Renal cortex interstitium (tissue), 15 donors: ENCODE measurements at places on chromosomes 1 and 21.

DNA sequence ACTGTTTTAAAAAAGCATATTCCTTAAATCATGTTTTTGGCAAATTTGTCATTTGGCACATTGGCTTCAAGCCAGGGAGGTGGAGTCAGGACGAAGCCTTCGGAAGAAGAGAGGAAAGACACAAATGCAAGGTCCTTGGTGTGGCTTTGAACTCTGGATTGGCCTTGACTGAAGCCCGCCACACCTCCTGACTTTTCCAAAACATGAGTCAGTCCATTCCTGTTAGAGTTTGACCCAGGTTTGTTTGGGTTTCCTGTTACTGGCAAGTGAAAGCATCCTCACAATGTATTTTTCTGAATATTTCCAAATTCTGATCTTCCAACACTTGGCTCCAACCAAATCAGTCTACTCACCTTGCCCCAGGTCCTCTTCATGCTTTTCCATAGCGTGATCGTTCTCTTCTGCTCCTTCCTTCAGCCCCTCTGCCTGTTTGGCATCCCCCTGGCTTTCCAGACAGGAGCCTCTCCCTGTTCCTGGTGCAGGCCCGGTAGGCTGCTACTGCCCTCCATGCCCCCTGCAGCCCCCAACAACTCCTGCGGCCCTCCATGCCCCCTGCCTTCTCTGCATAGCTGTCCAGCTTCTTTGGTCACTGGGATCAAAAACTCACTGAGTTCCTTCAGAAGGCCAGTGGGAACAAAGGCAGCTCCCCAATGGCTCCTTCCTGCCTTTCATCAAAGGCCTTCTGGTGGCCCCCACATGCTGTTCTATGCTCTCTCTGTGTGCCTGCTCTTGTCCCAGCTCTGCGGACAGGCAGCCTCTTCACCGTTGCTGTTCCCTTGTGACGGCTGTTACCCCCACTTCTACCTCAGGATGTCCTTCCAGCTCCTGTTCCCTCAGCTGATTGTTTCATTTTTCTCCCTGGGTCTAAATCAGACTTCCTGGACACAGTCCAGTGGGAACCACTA, 30.4 kb upstream of the SLC30A1 start:
- no peak for DNase-seq

GRCh38 chr1:26913754-26914619, at the start of gene NR0B2:
Gene NR0B2 (minus strand): TSS chr1:26913975. CDS start chr1:26913940, 35 bp downstream.
- no peak for DNase-seq

DNA sequence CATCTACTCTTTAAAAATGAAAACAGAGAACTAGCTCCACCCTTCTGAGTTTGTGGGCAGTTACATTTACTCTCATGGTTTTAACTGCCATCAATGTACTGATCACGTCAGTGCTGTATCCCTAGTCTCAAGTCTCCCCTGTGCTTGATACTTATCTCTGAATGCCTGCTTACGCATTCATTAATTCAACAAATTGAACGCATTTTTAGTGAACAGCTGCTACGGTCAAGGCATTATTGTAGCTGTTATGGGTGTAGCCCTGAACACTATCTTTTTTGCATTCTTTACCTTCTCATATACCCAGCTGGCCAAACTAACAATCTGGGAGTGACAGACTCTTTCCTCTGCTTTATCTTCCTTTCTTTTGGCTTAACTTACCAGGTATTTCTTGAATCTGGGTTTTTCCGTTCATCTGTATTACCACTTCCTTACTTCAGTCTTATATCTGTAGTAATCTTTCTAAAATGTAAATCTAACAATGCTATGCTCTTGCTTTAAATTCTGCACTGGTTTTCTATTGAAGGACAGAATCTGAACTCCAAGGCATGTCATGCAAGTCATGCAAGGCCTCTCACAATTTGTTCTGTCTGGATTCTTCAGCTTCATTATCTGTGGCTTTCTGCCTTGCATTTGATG, 33.3 kb downstream of the SMG7 start:
- no peak for DNase-seq

GRCh38 chr1:28436211-28436769, 66.8 kb downstream of the PHACTR4 start:
- no peak for DNase-seq

DNA sequence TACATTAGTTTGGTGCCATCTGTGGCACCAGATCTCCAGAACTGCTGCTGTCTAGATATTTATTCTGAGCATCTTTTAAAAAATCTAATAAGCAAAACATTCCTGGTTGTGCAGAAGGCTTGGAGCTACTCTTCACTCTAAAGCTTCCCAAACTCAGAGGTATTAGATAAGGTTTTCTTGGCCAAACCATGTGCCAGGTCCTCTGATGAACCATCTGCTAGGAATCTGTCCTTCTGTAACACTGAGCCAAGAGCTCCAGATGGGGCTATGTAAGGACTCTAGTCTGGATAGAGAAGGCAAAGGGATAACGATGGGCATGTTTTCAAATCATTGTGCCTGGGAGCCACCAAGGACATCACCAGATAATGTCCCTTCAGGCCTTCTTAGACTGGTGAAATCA, 410.6 kb downstream of the NTNG1 start:
- DNase-seq, result no peak

GRCh38 chr1:98515744-98516143, 145.8 kb upstream of the SNX7 start:
- DNase-seq, result no peak

DNA sequence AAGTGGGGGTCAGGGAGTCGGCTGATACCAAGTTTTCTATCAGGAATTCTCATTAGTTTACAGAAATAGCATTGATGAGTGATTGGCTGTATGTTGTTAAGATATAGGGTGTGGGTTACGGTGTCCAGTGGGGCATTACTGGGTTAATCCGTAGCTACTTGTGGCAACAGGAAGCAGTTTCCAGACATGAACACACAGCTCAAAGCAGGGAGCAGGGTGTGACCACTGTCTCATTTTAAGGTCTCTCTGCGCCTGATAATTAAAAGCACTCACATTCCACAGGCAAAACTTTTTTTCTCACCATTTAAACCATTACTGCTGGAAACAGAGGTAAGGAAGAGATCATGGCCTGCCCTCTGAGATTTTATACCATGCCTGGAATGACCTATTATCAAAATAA, 114.9 kb downstream of the SIK1 start:
- no peak for DNase-seq

DNA sequence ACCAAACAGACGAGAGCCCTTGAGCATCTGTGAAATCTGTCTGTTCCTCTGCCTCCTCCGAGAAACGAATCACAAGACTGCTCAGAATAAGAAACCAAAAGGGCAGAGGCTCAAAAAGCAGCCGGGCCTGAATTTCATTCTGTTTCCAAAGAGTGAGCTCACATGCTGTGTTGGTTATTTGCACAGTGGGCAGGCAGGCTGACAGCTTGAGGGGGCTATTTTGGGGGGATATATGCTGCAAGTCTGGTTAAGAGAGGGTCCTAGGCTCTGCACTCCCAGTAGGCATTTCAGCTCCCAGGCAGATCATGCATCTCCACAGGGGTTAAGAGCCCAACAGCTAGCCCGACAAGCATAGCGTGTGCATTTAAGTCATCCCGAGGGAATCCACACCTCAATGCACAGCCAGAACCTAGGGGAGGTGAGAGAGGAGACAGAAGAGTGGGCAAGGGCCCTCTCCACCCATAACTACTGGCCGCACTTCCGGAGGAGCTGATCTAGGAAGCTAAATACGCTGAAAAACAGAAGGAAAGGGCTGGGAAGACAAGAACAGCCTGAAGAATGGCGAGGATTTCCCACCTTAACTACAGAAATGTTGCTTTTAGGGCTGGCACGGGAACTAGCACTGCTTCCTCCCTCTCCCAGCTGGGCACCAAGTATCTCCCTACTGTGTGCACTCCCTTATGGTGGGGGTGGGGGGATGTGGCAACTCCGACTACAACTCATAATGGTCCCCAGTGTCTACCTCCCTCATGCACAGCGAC, 3.7 kb downstream of the PGBD5 start:
- DNase-seq, result no peak

DNA sequence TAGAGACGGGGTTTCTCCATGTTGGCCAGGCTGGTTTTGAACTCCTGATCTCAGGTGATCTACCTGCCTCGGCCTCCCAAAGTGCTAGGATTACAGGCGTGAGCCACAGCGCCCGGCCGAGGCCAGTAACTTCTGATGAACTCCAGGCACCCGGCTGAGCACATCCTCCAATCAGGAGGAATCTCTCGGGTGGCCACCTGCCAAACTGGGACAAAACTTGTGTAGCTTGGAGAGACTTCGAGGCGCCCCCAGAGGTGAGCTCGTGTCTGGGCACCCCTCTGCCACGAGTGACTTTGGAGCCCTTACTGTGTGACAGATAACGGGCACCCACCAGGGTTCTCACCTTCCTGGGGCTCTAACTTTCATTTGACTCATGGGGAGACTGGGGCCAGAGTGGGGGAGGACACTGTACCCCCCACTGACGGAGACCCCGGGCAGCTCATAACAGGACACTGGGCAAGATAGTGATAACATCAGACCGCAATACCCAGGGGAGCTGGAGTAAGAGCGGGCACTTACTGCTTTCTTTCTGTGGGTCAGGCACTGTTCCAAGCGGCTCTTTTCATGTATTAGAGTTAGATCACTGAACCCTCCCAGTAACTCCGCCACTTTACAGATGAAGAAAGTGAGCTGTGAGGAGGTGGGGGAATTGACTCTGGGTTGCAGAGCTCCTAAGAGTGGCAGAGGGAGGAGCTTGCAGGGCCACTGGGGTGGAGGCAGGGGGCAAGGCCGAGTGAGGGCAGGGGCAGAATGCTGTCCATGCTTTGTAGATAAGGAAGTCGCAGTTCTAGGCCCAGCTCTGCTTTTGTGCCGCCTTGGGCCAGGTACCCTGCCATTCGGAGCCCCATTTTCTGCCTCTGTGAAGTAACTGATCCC, 1.9 kb upstream of the PADI2 start:
- DNase-seq, result no peak

DNA sequence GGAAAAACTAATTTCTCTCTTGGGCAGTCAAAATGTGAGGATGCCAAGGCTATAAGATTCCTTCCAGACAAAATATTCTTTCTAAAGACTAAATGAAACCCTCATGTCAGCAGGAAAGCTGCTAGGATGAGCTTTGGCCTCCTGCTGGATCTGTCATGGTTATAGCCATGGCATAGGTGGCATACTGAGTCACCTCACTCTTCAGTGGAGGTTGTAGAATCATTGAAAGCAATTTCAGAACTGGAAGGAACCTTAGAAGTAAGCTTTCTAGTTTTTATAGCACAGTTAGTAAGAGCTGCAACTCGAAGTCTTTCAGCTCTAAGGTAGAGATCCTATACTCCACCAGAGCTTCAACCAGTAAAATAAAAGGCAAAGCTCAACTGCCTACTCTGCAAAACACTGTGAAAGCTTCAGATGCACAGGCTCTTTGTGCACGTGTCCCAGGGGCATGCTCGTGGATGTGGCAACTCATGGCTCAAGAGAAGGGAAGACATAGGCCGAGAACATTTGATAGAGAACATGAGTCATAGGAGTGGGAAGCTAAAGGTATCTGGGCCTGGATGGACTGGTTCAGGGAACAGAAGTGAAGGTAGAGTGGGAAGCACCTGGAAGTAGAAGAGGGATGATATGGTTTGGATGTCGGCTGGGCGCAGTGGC, 5.8 kb downstream of the AVPR1B start:
- DNase-seq, result no peak

DNA sequence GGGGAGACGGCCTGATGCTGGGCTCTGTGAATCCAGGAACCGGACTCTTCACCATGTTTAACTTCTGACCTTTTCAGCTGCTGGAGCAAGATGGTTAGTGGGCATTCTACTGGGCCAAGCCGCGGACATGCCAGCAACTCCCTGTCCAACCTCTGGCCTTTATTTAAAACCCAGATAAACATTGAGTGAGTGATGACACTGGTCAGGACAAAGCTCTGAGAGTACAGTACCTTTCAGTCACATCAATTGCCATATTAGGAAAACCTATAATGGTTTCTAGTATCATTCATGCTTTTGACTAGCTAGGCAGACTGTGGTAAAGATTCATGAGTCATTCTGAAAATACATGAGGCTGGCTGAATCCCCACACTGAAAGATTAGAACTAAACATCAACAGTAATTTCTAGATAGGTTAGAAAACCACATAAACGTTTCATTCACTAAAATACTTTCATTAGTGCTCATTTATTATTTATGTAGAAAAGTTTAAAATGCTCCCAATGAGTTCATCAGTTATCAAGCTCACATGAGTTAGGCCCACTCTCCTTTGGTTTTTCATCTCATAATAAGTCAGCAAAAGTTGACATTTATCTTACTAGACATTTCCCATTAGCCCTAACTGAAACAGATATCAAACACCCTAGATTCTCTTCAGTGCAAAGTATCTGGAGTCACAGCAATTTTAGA, 7.1 kb upstream of the ACTA1 start:
- no peak for DNase-seq

GRCh38 chr1:64769482-64769881, 24.6 kb downstream of the RAVER2 start:
- DNase-seq, result no peak

- DNase-seq, result no peak
These were observed 1.3 kb upstream of the FLVCR1 start for GRCh38 chr1:212856755-212857154.

GRCh38 chr21:30426731-30427130, 1.0 kb upstream of the KRTAP13-3 start:
- no peak for DNase-seq

GRCh38 chr1:15288173-15288926, 41.3 kb downstream of the FHAD1 start:
- no peak for DNase-seq

DNA sequence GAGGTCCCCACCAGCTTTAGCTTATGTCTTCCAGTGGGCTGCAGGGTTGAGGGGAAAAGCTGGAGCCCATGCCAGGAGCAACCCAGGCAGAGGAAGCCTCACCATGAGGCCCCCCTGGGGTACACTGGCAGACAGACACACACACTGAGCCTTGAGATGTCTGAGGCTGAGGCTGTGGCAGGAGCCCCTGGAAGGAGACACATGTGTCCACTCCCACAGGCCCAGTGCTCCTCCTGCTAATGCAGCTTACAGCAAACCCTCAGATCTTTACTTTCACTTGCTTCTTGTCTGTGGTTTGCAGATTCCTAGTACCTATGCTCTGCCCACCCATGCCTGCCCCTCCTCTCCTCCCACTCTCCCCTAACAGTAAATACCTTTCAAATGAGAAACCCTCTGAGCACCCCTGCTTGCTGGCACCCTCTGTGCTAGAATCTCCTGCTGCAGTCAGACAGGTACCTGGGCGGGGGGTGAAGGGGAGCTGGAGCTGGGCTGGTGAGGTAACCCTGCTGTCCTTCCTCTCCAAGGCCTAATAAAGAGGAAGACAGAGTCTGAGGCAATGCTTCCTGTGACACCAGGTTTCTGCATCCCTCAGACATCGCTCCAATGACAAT, 63.4 kb upstream of the NEK2 start:
- no peak for DNase-seq

GRCh38 chr21:44523567-44524413, 16.2 kb downstream of the KRTAP10-1 start:
- no peak for DNase-seq

DNA sequence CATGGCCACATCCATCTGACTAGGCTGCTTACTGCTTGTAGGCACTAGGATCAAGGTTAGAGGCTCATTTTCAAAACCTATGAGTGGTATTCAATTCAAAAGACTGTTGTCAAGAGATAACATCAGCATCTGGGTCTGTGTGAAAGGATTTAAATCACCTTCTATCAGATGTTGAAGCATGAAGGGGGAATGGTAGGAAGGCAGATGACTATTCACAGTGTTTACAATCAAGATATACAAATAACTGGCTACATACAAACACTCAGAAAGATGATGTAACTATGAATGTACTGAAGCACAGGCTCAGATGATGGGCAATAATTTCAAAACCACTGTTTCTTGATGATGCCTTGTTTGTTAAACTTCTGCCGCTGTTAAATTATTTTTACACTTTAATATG, 249.2 kb downstream of the SLC45A1 start:
- DNase-seq, result no peak
